ENCODE measurements at places on chromosomes 1 and 21.

GRCh38 chr21:41764558-41765419, 2.1 kb downstream of the RIPK4 start:
- DNase-seq, result no peak

- no peak for DNase-seq
Observed at GRCh38 chr1:1141911-1142250, 26.0 kb upstream of the C1orf159 start.

- no peak for DNase-seq
Observed at GRCh38 chr1:218983433-218983832, 190.2 kb upstream of the LYPLAL1 start.

DNA sequence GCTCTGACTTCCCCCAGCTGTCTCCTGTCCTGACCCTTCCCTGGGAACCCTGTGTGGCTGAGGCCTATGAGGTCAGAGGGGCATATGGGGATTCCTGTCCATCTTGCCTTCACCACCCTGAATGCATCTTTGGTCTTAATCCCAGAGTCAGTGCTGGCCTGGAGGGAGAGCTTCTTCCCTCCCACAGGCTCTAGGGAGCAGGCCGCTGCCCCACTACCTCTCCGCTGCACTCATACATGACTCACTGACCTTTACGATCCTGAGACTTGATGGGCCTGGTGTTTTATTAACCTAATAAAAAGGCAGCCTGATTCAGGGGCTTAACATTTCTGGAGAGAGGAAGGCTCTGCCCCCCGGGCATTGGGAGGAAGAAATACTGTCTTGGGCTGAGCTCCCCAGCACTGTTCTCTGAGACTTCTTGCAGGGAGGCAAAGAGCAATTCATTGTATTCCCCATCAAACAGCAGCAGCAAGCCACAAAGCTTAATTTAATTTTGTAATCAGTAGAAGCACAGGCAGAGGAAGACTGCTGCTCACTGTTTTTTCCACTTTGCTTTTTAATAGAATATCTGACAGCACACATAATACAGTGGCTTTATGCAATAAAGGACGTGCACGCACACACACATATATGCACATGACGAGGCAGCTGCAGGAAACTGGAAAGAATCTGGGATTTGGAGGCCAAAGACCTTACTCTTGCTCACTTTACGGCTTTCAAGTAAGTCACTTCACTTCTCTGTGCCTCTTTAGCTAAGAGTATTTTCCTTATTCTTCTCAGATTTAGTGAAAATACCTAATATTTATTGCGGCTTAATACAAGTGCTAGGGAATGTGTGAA, 89.2 kb upstream of the GRIK3 start:
- DNase-seq, result no peak

DNA sequence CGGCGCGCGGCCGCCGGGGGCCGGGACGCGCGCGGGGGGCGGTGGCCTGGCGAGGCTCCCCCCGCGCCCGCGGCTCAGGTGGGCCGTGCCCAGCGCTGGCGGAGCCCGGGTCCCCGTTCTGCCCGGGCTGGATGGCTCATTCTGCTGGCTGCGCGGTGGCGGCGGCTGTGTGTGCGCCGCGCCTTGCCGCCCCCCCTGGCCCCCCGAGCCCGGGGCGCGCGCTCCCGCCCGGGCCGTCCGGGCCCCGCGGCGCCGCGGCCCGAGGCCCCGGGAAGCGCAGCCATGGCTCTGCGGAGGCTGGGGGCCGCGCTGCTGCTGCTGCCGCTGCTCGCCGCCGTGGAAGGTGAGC, at the start of gene EPHB2:
TSS of gene EPHB2 (plus strand) at position 139 of the 349 bp plus-strand sequence. CDS start at position 283, 144 bp downstream.
- DNase-seq, result no peak

DNA sequence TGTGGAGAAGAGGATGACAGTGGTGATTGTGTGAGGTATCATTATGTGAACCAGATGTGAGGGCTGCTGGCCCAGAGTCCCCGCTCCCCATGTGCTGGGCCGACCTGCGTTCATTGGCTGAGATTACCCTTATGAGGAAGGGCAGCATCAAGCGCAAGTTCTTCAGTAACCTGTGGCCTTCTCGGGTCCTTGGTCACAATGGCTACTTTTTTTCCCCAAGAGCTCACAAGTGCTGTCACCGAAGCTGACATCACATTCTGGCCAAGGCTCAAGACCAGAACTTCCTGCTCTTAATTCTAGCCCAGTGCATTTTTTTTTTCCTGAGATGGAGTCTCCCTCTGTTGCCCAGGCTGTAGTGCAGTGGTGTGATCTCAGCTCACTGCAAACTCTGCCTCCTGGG, 262.9 kb downstream of the RHOU start:
- DNase-seq, result no peak

DNA sequence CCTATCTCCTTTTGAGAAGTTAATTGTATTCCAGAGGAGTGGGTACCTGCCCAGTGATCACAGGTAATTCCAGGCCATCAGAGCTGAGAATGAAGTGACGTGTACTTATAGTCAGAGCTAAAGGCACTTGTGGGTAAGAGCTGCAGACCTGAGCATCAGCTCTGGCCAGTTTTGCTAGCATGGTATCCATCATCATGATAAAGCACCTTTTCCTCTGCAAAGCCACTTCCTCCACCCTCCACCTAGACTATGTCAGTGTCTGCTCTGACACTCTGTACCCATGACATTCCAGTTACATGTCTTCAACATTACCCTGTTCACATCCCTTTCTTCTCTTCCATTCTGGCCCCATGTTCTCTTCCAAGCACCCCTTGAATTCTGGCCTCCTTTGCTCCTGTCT, 157.3 kb downstream of the GRIK3 start:
- DNase-seq, result no peak

DNA sequence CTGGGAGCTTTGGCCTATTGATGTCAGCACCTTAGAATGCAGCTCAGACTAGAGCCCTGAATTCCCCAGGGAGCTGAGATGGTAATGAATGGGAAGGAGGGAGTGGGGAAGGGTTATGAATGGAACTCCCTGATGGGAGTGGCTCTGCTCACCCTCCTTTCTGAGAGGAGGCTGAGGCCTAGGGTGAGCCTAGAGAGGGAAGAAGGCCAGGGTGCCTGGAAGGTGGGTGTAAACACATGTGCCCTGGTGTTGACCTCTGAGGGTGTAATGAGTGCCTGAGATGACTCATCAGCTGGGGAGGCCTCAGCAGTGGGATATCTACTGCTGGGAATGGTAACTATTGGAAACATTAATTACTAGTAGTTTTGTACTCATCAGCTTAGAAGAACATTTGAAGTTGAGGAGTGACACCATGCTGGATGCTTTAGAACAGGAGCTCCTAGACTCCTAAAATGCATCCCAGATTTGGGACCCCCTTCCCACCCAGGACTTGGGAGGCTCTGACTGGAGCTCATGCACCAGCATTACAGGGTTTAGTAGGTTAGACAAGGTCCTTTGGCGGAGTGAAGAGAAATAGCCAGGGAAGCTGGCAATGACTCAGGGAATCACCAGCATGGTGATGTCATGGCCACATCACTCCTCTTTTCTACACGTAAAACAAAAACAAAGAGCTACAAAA, 16.0 kb upstream of the PIGV start:
- DNase-seq, result no peak

GRCh38 chr21:31358158-31358557, 14.1 kb upstream of the TIAM1 start:
- no peak for DNase-seq

DNA sequence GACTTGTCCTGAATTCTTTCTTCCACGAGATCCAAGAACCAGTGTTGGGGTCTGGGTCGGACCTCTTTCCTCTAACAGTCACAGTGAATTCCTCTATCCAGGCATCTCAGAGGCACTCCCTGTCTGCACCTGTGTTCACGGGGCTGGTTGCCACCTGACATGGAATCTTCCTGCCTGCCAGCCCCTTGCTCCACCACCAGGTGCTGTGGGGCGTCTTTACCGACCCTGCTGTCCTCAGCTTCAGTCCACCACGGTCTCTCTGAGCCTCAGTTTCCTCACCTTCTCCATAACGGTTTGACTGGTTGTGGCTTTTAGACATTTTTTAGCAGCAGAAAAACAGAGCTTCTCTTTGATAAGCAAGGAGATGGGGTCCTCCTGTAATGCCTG, 62.7 kb downstream of the SDC3 start:
- no peak for DNase-seq

- no peak for DNase-seq
Observed at GRCh38 chr1:202802998-202803932, 5.0 kb downstream of the KDM5B start.

DNA sequence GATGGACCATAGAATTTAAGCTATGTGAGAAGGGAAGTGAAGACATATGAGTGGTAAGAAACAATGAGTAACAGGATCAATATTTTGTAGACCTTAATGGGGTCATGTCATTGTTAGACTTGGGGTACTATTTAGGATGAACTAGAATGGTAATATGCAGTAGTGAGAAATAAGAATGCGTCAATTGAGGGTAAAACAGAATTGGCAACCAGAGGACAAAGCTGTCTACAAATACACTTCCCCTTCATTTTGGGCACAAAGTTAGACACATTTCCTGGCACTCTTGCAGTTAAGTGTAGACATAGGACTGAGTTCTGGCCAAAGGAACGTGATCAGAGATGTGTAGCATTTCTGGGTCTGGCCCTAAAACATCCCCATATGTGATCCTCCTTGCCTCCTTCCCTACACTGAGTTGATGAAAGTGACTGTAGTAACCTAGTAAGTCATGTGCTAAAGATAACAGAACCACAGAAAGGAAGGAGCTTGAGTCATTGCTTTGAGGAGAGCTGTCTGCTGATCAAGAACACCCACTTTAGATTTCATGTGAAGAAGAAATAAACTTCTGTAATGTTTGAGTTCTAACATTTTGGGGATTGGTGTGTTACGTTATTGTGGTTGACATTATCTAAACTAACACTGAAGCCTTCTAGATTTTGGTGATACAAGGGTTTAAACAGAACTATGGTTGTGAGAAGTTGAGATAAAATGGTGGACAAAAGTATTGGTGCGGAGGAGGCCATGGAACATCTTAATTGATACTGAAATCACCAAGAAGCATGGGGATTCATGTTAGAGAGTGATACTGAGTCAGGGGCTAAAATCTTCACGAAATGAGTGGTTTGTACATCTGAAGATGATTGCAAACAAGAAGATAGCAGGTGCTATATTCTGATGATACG, 41.7 kb downstream of the CD55 start:
- no peak for DNase-seq

GRCh38 chr1:3999941-4000735, 100.1 kb upstream of the C1orf174 start:
- DNase-seq, result no peak

DNA sequence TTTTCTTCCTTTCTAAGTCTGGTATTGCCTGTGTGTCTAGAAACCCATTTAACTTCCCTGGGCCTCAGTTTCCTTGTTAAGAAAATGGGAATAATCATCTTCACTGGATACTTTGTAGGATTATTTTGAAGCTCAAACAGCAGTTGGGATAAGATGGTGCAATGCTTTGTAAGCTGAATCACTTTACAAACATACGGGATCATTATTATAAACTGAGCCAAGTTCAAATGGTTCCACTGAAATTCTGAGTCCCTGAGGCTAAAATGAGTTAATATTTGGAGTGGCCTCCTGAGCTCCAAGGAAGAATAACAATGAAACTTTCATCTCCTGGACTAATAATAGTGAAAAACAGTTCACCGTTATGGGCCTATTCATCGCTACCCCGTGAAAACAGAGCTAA, 388.0 kb downstream of the PLPP3 start:
- no peak for DNase-seq

DNA sequence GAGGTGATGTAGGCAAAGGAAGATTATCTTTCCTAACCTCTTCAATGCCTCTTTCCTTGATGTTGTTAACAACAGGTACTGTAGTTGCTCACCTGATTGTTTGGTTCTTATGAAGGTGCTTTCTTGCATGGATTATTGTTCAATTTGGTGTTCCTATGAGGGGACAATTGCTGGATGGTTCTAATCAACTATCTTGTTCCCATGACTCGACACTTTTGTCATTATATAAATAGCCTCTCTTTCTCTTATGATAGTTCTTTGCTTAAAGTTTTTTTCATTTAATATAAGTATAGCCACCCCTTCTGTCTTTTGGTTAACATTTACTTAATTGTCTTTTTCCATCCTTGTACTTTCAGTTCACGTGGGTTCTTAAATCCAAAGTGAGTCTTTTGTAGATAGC, 35.5 kb downstream of the OR10R2 start:
- DNase-seq, result no peak

DNA sequence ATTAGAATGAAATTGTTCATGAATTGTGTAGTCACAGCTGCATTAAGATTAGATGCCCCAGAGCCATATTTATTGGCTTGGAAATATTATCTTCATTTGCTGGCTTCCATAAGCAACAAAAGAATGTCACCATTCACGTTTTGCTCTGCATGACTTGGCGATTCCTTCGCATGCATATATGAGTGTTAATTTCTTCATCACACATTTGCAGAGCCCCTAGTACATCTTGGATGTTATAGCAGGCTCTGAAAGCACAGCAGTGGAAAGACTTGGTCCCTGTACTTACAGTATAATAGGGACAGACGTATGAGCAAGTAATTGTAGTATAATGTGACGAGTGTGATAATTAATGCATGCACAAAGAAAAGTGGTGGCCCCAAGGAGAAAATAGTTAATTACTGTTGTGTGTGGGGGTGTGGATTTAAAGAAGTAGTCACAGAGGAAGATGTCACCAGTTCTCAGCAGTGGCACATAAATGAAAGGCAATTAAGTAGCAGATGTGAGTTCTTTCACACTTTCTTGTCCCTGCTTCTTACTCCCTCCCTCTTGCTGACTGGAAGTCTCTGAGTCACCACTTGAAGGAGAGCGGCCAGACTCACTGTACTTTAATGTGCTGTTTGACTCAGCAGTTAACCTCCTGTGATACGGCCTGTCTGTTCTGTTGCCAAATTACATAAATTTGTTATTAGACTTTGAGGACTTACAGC, 21.0 kb downstream of the S100A10 start:
- DNase-seq, result no peak

DNA sequence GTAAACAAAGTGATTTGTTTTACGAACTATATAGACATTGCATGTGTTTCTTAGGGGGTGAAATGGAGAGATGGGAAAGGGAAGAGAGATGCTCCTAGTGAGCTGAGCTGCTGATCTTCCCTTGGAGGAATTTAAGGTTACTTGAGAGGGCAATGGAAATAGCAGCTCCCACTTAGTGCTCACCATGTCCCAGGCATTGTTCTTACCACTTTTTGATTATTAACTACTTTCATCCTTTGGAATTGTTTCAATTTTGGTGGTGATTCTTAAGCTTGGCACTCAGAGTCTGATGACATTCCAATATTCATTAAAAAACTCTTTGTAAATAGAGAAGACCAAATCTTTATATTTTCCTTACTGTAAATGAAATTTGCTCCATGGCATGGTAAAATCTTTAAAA, 124.9 kb downstream of the ITSN1 start:
- DNase-seq, result no peak

DNA sequence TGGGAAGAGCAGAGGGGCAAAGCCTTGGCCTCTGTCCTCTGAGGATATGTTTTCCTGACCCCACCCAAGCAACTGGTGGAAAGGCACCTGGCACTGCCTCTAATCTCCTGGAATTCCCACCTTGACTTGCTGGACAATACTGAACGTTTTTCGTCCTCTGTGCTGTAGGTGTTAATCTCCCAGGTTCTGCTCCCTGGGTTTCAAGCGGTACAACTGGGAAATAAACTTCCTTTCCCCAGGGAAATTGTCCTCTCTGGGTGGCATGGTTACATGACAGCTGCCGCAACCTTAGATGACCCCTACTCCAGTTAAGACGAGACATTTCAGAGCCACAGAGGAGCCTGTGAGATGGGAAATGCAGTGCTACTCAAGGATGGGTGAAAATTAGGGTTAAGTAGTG, 57.3 kb upstream of the BCAR3 start:
- DNase-seq, result no peak

GRCh38 chr1:79695138-79695537, 688.6 kb upstream of the ADGRL4 start:
- DNase-seq, result no peak

- DNase-seq, result no peak
Observed at GRCh38 chr1:153434746-153435455, 18.6 kb downstream of the S100A7A start.
